GM20000 (cell line): ENCODE measurements at places on chromosomes 12 and 14.

- no peak for DNase-seq
These were observed 316.3 kb downstream of the NUAK1 start for GRCh38 chr12:105822131-105823105.

- DNase-seq = no peak
These were observed 559 bp downstream of the SYNJ2BP start for GRCh38 chr14:70416338-70416724.

DNA sequence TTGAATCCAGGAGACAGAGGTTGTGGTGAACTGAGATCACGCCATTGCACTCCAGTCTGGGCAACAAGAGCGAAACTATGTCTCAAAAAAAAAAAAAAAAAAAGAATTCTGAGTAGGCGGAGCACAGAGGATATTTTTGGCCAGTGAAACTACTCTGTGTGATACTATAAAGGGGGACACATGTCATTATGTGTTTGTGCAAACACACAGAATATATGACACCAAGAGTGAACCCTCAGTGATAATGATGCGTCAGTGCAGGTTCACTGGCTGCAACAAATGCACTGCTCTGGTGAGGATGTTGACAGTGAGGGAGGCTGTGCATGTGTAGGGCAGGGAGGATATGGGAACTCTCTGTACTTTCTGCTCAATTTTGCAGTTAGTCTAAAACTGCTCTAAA is 24.2 kb downstream of the FBXO21 start:
- no peak for DNase-seq

GRCh38 chr12:28223025-28223554 is 32.8 kb downstream of the CCDC91 start:
- DNase-seq = peak; percentile 24

- DNase-seq = peak; percentile 56
These were observed 1.1 kb upstream of the TM9SF1 start for GRCh38 chr14:24196071-24197055.

GRCh38 chr14:105021656-105022275 is 883 bp upstream of the CDCA4 start:
- DNase-seq = no peak

DNA sequence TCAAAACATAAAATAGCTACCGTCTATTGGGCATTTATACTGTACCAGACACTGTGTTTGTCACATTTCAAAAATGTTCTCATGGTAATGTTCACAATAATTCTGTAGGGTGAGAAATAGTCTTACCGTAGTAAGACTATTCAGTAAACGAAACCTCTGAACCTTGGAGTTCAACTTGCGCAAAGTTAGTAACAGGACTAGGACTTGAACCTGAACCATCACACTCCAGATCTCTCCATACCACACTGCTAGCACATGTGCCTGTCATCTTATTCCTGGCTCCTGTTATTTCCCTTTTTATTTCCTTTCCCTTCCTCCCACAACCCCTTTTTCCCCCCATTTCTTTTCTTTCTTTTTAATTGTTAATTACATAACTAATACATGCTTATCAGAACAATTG is 65.4 kb downstream of the PLEKHA5 start:
- no peak for DNase-seq
